ENCODE measurements at places on chromosomes 6 and 20. TPM values are rescaled to one million over a fixed set of nuclear protein-coding genes. Genes with fewer than 3 reads are reported as not detected.

Gene NRN1
- total RNA-seq: 2.1 TPM

Gene MUC21
- total RNA-seq: not detected

Gene PNISR
- total RNA-seq: 72.9 TPM

Gene MEP1A
- total RNA-seq: 412 TPM

Gene OR2J3
- not detected for total RNA-seq

Gene C6orf132
- total RNA-seq: 49.7 TPM

Gene SPEF1
- total RNA-seq: not detected

Gene PI16
- 2.0 TPM for total RNA-seq

Gene ECT2L
- total RNA-seq: not detected

Gene ATP6V1G2
- 0.58 TPM for total RNA-seq
